Type B pancreatic cell (in vitro differentiated cells): ENCODE measurements at places on chromosomes 2 and 18. TPM values are rescaled to one million over a fixed set of nuclear protein-coding genes. Genes with fewer than 3 reads are reported as not detected.
A peak's percentile ranks its signal among the peaks of the same experiment; 100 is the strongest.

- DNase-seq = no peak
- no peak overlapping the region for H3K4me3 ChIP-seq
- H3K36me3 ChIP-seq = peaks cover 35% of the 10 kb centered on the region
- H3K27ac ChIP-seq = no peak overlapping the region
Measured at GRCh38 chr2:106114166-106114565, 79.9 kb downstream of the UXS1 start.

Gene LYG2
- not detected in 2 replicates for total RNA-seq

DNA sequence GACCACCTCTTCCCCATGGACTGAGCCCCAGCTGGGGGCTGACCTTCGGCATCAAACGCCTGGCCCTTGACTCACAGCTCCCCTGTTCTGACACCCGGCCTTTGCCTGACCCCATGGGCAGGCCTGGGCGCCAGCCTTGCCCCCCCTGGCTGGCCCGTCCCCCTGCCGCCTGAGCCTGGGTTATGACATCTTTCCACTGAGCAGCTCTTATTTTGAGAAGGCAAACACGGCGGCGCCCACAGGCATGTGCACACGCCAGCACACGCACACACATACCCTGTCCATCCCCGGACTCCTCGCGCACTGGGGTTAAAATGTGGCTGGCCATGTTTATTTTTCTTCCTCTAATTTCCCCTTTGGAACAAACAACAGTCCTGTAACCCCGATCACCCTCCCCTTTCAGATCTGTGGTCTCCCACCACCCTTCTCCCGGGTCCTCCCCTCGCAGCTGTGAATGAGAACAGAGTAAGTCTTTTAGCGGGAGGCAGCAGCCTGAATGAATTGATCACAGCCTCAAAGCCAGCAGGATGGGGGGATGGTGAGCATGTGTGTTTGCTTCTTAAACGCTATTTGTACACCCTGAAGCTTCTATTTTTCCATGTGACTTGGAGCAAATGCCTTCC is 11.8 kb upstream of the ATOH8 start:
- no peaks in the 10 kb centered on the region for H3K36me3 ChIP-seq
- peaks cover 26% of the 10 kb centered on the region for H3K27me3 ChIP-seq
- DNase-seq = no peak
- peaks cover 54% of the 10 kb centered on the region for H3K4me1 ChIP-seq
- H3K27ac ChIP-seq = peak overlapping the region; percentile 71

GRCh38 chr18:46481048-46481846 is 175.8 kb downstream of the LOXHD1 start:
- peaks cover 11% of the 10 kb centered on the region for H3K27me3 ChIP-seq
- no peak for DNase-seq
- no peaks in the 10 kb centered on the region for H3K36me3 ChIP-seq
- no peak overlapping the region for H3K27ac ChIP-seq
- H3K4me1 ChIP-seq = peaks cover 17% of the 10 kb centered on the region
